RWPE1 (cell line): ENCODE measurements at places on chromosomes 3 and 15.

- peak; percentile 96 for DNase-seq
Measured at GRCh38 chr15:59349680-59350420, 22.8 kb downstream of the MYO1E start.

DNA sequence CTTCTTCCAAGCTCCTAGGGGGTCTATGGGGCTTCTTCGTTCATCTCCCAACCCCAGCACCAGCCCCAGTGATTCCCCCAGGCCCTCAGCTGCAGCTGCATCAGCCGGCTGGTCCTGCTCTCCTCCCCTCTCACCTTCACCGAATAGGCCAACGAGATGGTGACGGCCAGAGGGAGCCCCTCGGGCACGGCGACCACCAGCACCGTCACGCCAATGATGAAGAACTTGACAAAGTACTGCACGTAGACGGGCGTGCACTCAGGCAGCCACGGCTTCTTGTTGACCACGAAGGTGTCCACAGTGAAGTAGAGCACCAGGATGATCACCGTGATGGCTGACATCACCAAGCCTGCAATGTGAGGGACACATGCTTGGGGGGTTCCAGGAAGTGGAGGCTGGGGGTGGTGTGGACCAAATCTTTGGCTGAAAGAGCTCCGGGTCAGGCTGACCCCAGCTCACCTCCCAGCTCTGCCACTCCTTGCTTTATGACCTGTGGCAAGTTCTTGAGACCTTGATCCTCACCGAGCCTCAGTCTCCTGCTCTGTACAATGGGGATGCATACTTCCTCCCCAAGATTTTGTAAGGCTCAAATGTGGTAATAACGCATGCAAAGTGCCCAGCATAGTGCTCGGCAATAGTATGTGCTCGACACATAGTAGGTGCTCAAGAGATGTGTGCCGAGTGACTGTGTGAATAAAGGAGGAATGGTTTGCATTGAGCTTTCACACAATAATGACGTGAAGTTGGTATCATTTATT, 54.6 kb upstream of the SEC13 start:
- no peak for DNase-seq

DNA sequence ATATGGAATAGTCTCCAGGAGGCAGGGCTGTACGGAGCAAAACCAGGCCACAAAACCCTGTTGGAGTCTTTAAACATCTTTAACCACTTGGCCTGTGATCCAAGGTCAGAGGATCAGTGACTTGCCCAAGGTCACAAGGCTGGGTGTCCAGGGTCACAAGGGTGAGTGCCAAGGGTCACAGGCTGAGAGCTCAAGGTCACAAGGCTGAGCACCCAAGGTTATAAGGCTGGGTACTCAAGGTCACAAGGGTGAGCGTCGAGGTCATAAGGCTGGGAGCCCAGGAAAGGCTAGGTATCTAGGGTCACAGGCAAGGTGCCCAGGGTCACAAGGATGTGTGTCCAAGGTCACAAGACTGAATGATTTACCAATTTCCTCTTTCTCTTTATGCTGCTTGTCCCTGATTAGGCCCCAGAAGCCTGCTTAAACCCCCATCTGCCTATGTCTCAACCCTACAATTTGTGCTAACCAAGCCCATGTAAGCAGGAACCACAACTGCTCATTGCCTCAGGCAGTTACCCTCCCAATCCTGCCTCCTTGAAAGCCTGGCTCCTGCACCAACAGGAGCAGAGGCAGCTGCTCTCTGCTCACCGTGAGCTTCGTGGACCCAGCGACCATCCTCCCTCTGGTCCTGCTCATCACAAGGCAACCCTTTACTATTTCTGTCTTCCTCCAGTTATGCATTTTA, 51.5 kb downstream of the MGLL start:
- DNase-seq = no peak

DNA sequence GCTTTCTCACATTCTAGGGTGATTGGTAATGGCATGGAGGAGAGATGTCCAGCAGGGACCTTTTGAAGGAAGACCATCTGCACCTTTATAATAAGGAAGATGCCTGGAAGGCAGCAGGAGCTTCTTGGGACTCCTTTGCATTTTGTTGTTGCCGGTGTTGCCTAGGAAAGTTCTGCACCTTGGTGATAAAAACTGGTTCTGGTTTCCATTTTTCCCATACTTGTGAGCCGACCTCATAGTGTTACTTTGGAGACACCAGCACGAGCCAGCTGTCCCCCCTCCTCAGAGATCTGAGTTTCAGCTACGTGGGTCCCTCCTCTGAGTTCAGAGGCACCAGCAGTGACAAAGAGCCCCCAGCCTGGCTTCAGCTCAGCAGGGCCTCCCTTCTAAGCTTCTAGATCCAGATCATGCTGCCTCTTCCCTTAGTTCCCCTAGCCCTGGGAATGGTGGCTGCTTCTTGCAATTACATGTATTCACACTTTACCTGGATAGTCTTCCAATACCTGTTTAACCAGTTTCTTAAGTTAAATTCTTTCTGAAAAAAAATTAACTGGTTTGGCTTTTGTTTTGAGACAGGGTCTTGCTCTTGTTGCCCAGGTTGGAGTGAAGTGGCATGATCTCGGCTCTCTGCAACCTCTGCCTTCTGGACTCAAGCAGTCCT, 18.0 kb upstream of the FSTL1 start:
- no peak for DNase-seq

GRCh38 chr3:142650001-142650693, 54.0 kb downstream of the PLS1 start:
- no peak for DNase-seq

GRCh38 chr3:103126115-103126514, 691.3 kb downstream of the ZPLD1 start:
- no peak for DNase-seq

DNA sequence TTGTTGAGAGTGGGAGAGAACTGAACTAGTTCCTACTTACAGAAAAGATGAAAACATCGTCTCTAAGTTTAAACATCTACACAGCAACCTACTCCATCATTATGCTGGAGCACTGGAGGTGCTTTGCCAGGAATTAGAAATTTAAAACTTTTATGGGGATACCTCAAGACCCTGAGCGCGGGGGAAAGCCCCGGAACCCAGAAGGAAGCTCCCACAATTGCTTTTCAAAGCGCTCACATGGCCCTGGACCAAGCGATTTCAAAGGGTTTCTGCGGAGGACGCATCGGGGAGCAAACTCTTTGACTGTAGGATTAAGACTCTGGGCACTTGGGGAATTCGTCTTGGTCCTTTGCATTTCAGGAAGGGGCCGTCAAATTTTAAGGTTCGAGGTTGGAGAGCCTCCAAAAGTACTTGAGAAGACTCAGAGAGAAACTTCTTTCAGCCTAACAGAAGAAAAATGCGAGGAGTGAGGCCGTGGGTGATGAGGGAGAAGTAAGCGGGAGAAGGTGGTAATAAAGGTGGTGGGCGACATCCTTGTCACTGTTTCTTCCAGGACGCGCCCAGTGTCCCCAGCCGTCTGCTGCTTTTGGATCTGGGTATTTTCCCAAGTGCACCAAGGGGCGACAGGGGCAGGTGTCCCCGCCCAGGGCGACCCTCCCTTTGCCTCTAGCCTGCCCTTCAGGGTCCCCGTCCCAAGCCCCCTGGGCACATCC, 591 bp downstream of the PROK2 start:
- no peak for DNase-seq

- no peak for DNase-seq
Measured at GRCh38 chr3:193614430-193614829, 21.4 kb downstream of the OPA1 start.

DNA sequence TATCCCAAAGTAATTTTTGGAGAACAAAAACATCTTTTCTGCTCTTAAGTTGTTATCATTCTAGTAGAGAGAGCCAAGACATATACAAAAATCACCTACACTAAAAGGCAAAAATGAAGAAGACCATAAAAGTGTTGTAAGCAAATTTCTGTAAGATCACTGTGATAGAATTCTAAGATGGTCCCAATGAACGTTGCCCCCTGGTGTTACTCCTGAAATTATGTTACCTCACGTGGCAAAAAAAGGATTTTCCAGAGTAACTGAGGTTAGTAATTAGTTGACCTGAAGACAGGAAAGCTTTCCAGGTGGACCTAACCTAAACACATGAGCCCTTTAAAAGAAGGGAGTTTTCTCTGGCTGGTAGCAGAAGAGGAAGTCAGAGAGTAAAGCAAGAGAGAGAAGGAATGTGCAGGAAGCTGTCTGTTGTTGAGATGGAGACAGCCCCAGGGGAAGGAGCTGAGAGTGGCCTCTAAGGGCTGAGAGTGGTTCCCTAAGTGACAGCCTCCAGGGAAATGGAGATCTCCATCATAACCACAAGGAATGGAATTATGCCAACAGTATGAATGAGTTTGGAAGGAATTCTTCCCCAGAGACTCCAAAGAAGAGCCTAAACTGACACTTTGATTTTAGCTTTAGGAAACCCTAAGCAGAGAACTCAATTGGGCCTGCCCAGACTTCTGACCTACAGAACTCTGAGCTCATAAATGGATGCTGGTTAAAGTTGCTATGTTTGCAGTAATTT, 205.9 kb downstream of the CD47 start:
- no peak for DNase-seq

DNA sequence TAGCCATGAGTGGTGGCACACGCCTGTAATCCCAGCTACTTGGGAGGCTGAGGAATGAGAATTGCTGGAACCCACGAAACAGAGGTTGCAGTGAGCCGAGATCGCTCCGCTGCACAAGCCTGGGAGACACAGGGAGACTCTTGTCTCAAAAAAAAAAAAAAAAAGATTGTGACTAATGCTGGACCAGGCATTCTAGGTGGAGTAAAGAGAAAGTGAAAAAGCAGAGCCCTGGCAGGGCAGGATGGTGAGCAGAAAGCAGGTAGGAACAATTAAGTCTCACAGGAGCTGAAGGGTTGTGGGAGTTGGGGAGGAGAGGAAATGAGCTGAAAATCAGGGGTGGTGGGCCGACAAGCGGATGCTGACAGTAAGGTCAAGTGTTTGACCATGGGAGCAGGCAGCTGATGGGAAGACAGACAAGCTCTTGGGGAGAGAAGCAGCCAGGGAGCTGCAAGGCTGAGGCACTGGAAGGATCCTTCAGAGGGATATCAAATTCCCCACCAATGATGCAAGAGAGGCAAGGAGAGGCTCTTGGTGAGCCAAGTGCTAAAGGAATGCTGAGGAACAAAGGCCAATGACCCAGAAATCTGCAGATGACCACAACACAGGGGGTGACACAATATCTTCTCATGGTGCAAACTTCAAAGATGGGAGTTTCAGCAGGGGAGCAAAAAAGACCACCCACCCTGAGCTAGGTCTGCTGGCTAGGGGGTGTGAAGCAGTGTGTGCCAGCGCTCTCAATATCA, 251.1 kb downstream of the ULK4 start:
- DNase-seq = no peak

GRCh38 chr3:178048768-178049167, 487.5 kb upstream of the KCNMB2 start:
- DNase-seq = no peak

GRCh38 chr15:99999282-100000070, 266.2 kb upstream of the LYSMD4 start:
- DNase-seq = no peak
